ENCODE measurements at places on chromosomes 2 and 18. TPM values are rescaled to one million over a fixed set of nuclear protein-coding genes. Genes with fewer than 3 reads are reported as not detected.
A peak's percentile ranks its signal among the peaks of the same experiment; 100 is the strongest.

GRCh38 chr2:223319601-223320000, 267.6 kb downstream of the KCNE4 start:
- no peak overlapping the region for H3K27ac ChIP-seq
- no peak overlapping the region for H3K4me3 ChIP-seq

The CCDC141 gene
- total RNA-seq, result 17.8 TPM

GRCh38 chr2:42886921-42887320, 94.5 kb upstream of the HAAO start:
- no peak overlapping the region for H3K27ac ChIP-seq
- H3K4me1 ChIP-seq, result no peaks in the 10 kb centered on the region
- no peak overlapping the region for H3K4me3 ChIP-seq
- no peak for DNase-seq
- no peaks in the 10 kb centered on the region for H3K36me3 ChIP-seq

- no peak overlapping the region for H3K27ac ChIP-seq
- H3K4me3 ChIP-seq, result no peak overlapping the region
- no peaks in the 10 kb centered on the region for H3K4me1 ChIP-seq
- no peak for DNase-seq
These were observed 18.9 kb upstream of the ACAA2 start for GRCh38 chr18:49832221-49832647.

DNA sequence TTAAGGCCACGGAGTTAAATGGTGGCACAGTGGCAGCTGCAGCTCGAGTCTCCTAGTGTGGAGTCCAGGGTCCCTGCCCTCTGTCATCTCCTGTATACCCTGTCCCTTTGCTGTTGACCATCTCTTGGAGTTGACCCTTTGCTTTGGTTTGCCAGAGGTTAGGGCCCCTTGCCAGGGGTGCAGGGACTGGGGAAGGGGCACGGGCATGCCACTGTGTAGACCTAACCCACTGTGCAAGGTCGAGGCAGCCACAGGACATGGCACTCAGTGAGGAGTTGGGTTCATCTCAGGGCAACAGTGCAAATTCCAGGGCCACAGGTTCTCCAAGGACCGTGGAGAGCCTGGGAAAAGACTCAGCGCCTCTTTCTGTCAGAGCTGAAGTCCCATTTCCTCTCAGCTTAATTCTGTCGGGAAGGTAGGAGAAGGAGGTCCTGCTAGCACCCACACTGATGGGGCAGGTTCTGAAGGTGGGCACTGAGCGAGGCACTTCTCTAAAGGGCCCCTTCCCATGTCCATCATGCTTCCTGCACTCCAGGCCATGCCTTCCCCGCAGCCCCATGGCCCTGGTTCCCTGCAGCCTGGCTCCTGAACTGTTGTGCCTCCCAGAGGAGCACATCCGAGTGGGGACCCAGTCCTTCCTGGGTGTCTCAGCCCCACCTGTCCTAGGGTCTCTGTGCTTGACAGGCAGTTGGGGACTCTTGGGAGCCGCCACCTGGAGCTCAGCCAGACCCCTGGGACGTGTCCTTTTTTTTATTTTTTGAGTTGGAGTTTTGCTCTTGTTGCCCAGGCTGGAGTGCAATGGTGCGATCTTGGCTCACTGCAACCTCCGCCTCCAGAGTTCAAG, 2.8 kb downstream of the KHK start:
- no peaks in the 10 kb centered on the region for H3K36me3 ChIP-seq
- H3K27me3 ChIP-seq, result no peaks in the 10 kb centered on the region
- no peak overlapping the region for H3K27ac ChIP-seq
- DNase-seq, result no peak

- no peaks in the 10 kb centered on the region for H3K36me3 ChIP-seq
- DNase-seq, result peak; percentile 54
- H3K27me3 ChIP-seq, result no peaks in the 10 kb centered on the region
- no peak overlapping the region for H3K27ac ChIP-seq
These were observed 73.7 kb upstream of the DNAJC10 start for GRCh38 chr2:182642328-182642727.

GRCh38 chr2:28277466-28277865, 115.2 kb upstream of the FOSL2 start:
- no peak overlapping the region for H3K4me3 ChIP-seq
- H3K4me1 ChIP-seq, result no peaks in the 10 kb centered on the region
- H3K36me3 ChIP-seq, result no peaks in the 10 kb centered on the region
- H3K27ac ChIP-seq, result no peak overlapping the region

The SOX11 gene
- total RNA-seq, result 0.08 TPM

GRCh38 chr2:26330114-26330549, 15.8 kb upstream of the SELENOI start:
- no peaks in the 10 kb centered on the region for H3K4me1 ChIP-seq
- peak; percentile 95 for DNase-seq
- no peaks in the 10 kb centered on the region for H3K36me3 ChIP-seq
- H3K4me3 ChIP-seq, result no peak overlapping the region
- H3K27ac ChIP-seq, result no peak overlapping the region

The POTEC gene
- total RNA-seq, result 31.5 TPM

The OR6B2 gene
- total RNA-seq, result not detected

Measured in testis (tissue), 5 donors.